ENCODE measurements at places on chromosomes 7 and 10. TPM values are rescaled to one million over a fixed set of nuclear protein-coding genes. Genes with fewer than 3 reads are reported as not detected.

- no peak for DNase-seq
Measured at GRCh38 chr10:15843695-15844094, 16.6 kb downstream of the MINDY3 start.

GRCh38 chr7:6226194-6226799 lies 46.1 kb downstream of the CYTH3 start:
- DNase-seq: peak; percentile 68

DNA sequence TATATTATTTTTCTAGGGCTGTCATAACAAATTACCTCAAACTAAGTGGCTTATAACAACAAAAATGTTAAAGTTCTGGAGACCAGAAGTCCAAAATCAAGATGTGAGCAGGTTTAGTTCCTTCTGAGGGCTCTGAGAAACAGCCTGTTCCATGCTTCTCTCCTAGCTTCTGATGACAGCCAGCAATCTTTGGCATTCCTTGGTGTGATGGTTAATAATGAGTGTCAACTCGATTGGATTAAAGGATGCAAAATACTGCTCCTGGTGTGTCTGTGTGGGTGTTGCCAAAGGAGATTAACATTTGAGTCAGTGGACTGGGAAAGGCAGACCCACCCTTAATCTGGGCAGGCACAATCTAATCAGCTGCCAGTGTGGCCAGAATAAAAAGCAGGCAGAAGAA lies 26.3 kb upstream of the TNKS2 start:
- DNase-seq: no peak

- DNase-seq: no peak
Measured at GRCh38 chr7:12569673-12570072, 847 bp upstream of the SCIN start.

GRCh38 chr7:46245586-46246111 lies 324.6 kb upstream of the IGFBP3 start:
- no peak for DNase-seq

GRCh38 chr10:130424418-130424817 lies 288.2 kb downstream of the GLRX3 start:
- no peak for DNase-seq

DNA sequence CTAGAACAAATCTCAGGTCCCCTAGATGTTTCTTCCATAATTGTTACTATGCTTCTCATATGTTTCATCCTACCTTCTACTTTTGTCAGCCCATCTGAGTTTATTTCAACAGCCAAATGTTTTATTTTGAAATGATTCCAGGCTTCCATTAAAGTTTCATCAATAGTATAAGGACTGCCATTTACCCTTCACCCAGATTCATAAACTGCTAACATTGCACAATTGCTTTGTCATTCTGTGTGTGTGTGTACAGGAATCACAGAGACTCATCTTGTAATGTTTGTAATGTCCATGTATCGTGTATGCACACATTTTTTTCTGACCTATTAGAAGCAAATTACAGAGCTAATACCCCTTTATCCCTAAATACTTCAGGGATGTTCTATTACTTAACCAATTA lies 25.5 kb downstream of the MMRN2 start:
- no peak for DNase-seq

GRCh38 chr10:15462253-15462897 lies 91.3 kb upstream of the FAM171A1 start:
- DNase-seq: peak; percentile 40

DNA sequence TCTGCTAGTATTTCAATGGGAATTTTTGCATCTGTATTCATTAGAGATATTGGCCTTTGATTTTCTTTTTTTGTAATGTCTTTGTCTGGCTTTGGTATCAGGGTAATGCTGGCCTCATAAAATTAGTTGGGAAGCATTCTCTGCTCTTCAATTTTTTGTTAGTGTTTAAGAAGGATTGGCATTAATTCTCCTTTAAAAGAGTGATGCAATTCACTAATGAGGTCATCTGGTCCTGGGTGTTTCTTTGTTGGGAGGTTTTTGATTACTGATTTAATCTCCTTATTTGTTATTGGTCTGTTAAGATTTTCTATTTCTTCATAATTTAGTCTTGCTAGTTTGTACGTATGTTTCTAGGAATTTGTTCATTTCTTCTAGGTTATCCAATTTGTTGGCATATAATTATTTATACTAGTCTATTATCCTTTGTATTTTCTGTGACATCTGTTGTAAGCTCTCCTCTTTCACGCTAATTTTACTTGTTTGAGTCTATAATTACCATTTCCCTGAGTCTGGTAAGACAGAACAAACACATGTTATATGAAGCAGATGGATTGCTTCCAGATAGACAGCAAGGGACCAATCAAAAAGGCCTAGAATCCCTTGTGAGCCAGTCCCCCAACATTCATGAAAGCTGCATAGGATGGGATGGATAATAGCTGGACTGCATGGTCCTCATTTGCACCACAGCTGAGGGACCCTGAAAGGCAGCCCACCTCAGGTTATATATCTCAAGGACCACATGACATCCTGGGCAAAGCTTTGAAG lies 54.4 kb downstream of the MTPAP start:
- DNase-seq: no peak

DNA sequence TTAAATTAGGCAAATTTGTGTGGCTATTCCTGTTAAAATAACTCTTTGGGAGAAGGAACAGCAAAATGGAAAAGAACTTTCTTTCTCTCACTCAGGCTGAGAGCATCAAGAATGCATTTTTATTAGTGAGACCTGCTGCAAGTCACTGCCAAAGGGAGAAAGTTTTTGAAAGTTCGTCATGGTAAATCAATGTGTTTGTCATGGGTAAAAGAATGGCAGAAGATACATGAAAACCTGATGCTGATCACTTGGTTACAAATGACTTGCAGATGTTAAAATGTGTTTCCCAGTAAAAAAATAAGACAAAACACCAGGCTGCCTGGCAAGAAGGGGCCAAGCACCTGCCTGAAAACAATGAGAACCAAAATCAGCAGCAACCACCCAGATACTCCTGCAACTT lies 484.7 kb upstream of the NRP1 start:
- DNase-seq: no peak

DNA sequence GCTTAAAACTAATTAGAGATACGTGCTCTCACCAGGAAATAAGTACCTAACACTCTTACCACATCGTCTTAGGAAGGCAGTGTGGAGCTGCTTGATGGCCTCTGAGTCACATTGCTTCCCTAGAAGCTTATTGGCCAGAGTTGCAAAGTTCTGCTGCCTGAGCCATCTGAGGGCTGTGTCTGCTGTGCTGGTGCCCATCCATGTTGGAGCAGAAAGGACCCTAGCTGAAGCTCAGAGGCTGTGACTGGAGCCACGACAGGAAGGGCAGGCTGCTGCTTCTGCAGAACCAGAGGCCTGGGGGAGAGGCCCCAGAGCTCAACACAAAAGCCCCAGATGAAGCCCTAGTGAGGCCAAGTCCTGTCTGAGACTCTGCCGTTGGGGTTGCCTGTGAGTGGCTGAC lies 64.8 kb upstream of the IGFBP3 start:
- no peak for DNase-seq

DNA sequence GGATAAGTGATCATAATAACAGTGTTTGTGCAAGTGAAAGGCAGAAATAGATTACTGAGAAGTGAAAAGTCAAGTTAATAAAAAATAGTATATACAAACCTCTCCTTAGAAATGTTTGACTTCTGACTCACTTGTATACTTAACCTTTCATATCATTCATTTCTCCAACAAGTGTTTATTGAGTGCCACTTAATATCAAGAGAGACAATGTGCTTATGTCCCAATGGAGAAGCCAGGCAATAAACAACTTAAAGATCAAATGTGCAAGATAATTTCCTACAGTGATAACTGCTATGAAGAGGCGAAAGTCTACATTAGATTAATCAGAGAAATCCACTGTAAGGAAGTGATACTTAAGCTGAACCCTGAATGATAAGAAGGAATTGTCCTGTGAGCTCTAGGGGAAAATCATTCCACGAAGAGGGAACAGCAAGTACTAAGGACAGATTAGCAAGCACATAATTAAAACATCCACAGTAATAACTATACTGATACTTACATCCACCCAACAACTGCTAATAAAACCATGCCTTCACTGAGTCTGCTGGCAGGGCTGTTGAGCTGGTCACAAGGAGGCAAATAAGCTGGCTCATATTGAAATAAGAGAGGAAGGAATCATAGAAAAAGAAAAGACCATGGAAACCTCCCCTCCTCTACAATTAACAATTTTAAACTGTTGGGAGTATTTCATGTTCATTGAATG lies 203.5 kb downstream of the CTNNA3 start:
- no peak for DNase-seq

GRCh38 chr10:83289373-83289772 lies 849.9 kb upstream of the GHITM start:
- no peak for DNase-seq

The TMEM213 gene
- total RNA-seq: 30.2 TPM

The AKR1D1 gene
- not detected for total RNA-seq

The SLC18A2 gene
- 4.6 TPM for total RNA-seq

The LAMB4 gene
- 1.2 TPM for total RNA-seq

The GPR26 gene
- total RNA-seq: not detected

The ADIRF gene
- 357 TPM for total RNA-seq

The HMX2 gene
- total RNA-seq: 0.25 TPM

The ALOX5 gene
- total RNA-seq: 58.1 TPM

The HTR5A gene
- total RNA-seq: not detected

The CNTNAP2 gene
- 0.13 TPM for total RNA-seq

The CACNA2D1 gene
- 18.3 TPM for total RNA-seq
